ENCODE measurements at places on chromosomes 7 and 10. TPM values are rescaled to one million over a fixed set of nuclear protein-coding genes. Genes with fewer than 3 reads are reported as not detected.

ARPC1A gene
- 146 TPM for total RNA-seq

GRID2IP gene
- total RNA-seq, result 1.4 TPM

OR9A2 gene
- total RNA-seq, result not detected

NUDT13 gene
- 0.78 TPM for total RNA-seq

GIMAP1 gene
- not detected for total RNA-seq

NPSR1 gene
- not detected for total RNA-seq

ARID5B gene
- total RNA-seq, result 9.5 TPM
